Stimulated activated naive CD4-positive, alpha-beta T cell (primary cell): ENCODE measurements at places on chromosomes 3 and 15.

- DNase-seq = no peak
These were observed 971.6 kb downstream of the ZPLD1 start for GRCh38 chr3:103406320-103406850.

GRCh38 chr3:126398423-126399350 is 4.0 kb downstream of the CFAP100 start:
- no peak for DNase-seq

- DNase-seq = no peak
These were observed 539 bp upstream of the MGLL start for GRCh38 chr3:127822682-127823425.

GRCh38 chr3:11914041-11914440 is 67.4 kb upstream of the TAMM41 start:
- DNase-seq = no peak

GRCh38 chr15:82139823-82140268 is 94.0 kb upstream of the MEX3B start:
- peak; percentile 25 for DNase-seq

DNA sequence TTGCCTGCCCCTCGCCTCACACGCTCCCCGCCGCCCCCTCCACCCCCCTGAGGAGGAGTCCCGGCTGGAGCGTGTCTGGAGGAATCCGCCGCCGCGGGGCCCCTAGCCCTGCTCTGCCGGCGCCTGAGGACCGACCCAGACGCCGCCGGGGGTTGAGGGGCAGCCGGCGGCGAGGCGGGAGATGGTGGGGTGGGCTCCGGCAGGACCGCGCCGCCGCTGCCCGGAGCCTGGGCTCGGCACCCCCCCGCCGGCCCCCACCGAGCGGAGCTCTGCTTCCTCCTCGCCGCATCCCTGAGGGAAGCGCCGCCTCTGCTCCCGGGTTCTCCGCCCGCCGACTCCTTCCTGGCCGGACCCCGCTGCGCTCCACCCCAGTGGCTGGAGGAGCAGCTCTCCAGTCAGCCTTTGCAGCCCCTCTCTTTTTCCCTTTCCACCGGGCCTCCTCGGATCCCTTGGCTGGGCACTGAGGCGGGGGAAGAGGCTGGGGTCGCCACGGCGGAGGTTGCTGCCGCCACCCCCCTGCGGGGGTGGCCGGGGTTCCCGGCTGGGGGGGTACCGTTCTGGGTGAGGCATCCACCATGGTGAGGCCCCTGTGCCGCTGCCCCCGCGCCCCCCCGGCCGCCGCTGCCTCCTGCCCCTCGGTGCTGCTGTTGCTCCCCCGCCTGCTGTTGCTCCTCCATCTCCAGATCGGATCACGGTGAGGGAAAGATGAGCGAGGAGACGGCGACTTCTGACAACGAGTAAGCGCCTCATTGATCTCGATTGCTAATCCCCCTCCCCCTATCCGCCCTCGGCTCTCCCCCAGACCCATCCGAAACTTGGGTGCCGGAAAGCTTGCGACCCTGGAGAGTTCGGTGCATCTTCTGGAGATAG is at the start of gene SPRED1:
SPRED1 (plus strand) TSS at position 356 of the 870 bp plus-strand sequence; CDS start at position 706, 350 bp downstream.
- no peak for DNase-seq

DNA sequence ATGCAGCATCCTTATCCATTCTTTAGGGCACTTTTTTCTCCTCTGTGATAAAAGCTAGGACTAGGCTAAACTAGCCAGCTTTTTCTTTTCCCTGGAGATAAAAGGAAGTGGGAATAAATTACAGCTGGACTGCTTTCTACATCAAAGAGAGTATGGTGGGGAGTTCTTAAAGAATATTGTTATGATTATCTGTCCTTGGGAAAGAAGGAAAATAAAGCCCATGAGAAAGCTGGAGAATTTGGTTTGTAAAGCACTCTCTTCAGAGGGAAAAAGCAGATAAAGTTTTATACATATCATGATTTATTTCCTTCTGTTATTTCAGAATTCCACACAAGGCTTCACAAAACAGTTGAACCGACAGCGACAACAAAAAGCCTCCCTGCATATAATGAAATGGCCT is 923.0 kb downstream of the DIPK2A start:
- no peak for DNase-seq

- DNase-seq = no peak
These were observed 6.5 kb upstream of the SRGAP3 start for GRCh38 chr3:9255976-9256375.

GRCh38 chr3:79368403-79368802 is 399.4 kb downstream of the ROBO1 start:
- DNase-seq = no peak

DNA sequence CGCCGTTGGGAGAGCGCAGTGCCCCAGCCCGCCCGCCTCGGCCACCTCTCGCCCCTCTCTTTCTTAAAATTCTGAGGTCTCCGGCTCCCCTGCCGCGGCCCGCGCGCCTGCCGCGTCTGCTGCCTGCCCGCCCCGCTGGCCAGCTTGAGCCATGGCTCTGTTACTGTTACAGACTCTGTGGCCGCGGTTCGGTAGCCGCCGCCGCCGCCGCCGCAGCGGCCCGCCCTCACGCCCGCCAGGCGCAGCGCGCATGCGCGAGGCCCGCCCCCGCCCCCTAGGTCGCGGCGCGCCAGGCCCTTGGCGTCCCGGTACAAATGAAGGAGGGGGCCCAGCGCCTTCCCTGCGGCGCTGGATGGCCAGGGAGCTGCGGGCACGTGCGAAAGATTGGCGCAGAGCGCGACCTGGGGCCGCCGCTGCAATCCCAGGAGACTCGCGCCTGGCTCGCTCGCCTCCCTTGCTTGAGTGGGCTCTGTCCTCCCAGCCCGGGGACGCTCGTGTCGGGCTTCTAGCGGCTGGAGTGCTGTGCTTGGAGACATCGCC is at the start of gene ONECUT1:
ONECUT1 (minus strand) TSS at position 168 of the 540 bp plus-strand sequence. CDS start 452 bp downstream, outside the sequence.
- peak; percentile 31 for DNase-seq

- DNase-seq = no peak
These were observed 453 bp upstream of the CCDC14 start for GRCh38 chr3:123961508-123961856.

- no peak for DNase-seq
These were observed 2.2 kb downstream of the LTF start for GRCh38 chr3:46462511-46462910.

DNA sequence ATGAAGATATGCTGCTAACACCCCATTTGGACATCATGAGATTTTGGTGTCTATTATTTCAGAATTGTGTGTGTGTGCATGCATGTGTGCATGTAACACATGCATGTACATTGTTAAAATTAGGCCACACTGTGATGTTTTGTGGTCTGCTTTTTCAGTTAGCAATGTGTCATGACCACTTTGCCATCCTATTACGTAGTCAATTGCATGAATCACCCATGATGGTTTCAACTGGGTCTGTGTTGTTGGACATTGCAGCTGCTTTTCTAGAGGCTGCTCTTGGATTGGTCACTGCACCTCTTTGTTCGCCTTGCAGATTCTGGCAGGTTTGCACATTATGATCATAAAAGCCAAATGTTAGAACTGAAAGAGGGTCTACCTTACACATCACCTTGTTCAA is 101.0 kb upstream of the THBS1 start:
- no peak for DNase-seq

DNA sequence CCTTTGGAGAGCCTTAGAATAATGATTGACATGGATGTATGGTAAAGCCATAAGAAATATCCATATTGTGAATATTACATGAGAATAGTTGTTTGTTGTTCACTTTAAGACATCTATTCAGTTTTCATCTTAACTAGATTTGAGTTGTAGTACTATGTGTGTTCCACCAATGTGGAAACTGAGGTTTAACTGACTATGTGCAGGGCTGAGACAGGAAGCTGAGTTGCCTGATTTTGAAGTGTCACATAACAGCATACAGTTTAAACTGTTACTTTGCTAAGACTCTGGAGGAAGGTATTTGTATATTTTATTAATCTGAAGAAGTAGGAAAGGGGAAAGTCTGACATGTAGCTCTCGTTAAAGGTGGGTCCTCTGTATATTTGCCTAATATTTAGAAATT is 2.1 kb downstream of the ECT2 start:
- DNase-seq = no peak

GRCh38 chr15:68829068-68829467 is 8.4 kb upstream of the ANP32A start:
- DNase-seq = no peak

DNA sequence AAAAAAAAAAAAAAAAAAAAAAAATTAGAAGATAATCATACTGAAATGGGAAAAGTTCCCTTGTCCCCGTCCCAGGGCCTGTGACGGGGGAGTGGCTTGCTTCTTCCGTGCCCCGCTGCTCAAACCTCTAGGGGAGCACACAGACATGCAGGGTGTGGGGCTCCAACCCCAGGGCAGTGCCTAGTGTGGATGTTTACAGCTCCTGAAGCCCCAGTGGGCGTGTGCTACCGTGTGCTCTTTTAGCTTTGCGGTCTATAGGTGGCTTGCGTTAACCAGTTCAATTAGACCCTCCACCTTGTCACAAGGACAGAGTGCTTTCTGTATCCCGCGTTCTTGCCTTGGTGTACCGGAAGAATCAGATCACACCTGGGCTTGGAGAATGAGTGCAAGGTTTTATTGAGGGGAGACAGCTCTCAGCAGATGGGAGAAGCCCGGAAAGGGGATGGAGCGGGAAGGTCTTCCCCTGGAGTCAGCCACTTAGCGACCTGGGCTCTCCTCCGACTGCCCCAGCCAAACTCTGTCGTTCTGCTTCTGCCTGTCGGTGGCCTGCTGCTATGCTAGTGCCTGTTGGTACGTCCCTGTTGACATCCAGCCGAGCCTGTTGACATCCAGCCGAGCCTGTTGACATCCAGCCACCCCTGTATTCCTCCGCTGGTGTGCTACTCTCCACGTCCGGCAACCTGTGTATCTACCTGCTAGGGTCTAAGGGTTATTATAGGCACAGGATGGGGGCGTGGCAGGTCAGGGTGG is 569.8 kb downstream of the VGLL3 start:
- no peak for DNase-seq

DNA sequence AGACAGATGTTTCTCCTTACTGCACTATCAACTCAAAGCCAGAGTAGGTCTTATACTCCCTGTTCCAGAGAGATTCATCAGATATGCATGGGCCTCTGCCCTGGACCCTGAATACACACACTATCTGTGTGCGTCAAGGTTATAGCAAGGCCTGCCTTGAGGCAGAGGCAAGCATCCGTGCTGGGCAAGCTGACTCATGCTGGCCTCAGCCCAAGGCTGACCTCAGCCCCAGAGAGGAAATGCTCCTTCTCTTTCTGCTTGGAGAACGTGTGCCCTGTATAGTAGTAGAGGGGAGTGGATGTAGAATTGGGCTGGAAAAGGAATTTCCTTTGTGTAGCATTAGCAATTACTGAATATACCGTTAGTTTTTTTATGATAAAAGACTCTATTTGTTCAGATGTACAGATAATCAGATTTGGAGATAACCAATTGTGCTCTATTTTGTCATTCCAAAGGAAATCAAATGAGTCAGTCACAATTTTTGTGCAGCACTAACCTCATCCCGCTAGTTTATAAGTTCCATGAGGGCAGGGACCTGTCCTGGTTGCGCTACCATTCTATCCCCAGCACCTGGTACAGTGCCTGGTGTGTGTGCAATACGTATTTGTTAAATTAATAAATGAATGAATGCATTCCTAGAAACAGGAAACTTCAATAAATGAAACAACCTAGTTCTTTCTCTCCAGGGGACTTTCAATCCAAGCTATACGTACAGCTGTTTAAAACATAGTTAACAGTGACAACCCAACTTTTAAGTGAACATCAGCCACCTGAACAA is 13.3 kb upstream of the PAQR9 start:
- DNase-seq = no peak

GRCh38 chr3:141311170-141311495 is 57.2 kb upstream of the ZBTB38 start:
- DNase-seq = no peak

GRCh38 chr3:6449099-6449498 is 411.8 kb upstream of the GRM7 start:
- no peak for DNase-seq

DNA sequence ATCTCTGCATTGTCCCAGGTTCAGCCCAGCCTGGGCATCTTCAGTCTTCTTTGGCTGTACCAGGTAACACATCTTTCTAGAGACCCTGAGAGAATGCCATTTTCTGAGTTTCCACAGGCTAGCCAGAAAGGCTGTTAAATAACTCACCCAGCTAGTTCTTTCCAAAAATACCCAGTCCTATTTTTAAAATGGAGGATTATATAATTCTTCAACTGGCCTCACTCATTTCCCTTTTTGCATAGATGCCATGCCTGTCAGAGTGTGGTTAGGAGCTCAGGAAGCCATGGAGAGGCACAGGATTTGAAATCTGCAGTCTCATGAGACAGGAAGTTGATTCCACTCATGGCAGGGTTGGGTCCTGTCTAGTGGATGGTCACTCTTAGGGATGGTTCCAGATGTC is 39.8 kb downstream of the CEMIP start:
- no peak for DNase-seq
